ENCODE measurements at places on chromosomes 6 and 20. TPM values are rescaled to one million over a fixed set of nuclear protein-coding genes. Genes with fewer than 3 reads are reported as not detected.

ASIP gene
- total RNA-seq: 3.0 TPM

C6orf52 gene
- total RNA-seq: 1.1 TPM

CCM2L gene
- total RNA-seq: 11.7 TPM

BANF2 gene
- not detected for total RNA-seq

AKAP7 gene
- 31.8 TPM for total RNA-seq

RBPJL gene
- total RNA-seq: not detected

HCK gene
- 24.0 TPM for total RNA-seq

PRND gene
- 0.62 TPM for total RNA-seq

HLA-DOA gene
- total RNA-seq: 9.7 TPM

ULBP3 gene
- total RNA-seq: 2.9 TPM

PSMB8 gene
- total RNA-seq: 39.3 TPM

EPB41L1 gene
- total RNA-seq: 53.2 TPM
